ENCODE measurements at places on chromosomes 1 and 21. TPM values are rescaled to one million over a fixed set of nuclear protein-coding genes. Genes with fewer than 3 reads are reported as not detected.

Gene AKT3
- total RNA-seq, result 62.2 TPM

Gene CLEC20A
- total RNA-seq, result not detected

Gene MYOC
- total RNA-seq, result 10.5 TPM

Gene PPFIA4
- 0.16 TPM for total RNA-seq

Gene DMRTA2
- not detected for total RNA-seq

Gene AMY1A
- not detected for total RNA-seq

Gene RNU11
- not detected for total RNA-seq

Gene PDZK1
- total RNA-seq, result not detected

Gene AZIN2
- total RNA-seq, result 3.5 TPM

All from subcutaneous adipose tissue (tissue), 4 donors.